ENCODE measurements at places on chromosomes 2 and 18.

DNA sequence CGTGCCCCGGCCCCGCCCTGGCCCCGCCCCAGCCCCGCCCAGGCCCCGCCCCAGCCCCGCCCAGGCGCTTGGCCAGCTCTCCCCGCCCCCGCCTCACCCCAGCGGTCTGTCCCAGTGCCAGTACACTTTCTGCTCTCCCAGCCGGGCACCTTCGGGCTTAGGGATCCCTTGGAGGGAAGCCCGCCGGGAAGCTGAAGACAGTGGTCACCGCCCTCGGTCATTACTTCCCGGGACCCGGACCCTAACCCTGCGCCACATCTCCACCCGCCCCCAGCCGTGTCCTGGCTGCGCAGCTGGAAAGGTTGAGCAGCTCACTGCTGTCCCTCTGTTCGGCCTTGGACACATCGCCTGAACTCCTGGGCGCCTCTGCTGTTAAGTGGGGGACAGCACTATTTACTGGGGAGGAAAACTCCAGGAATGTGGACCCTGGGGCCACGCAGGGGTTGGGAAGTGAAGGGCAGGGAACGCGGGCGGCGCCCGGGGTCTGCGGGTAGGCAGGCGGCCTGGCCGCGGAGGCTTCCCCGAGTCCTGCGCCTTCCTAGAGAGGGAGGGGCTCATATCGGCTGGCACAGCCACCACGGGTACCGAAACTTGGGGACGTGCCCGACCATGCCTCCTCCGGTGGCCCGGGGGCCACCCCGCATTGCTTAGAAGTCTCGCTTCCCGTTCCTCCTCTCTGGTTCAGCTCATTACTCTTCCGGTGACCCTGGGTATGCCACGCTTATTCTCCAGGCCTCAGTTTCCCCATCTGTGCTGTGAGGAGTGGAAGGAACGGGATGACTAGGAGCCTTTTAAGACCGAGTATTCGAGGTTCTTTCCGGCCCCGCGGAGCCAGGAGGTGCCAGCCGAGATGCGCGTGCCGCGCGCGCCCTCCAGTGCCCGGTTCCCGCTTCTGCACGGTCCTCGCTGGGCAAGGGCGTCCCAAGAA is 121.0 kb downstream of the GYPC start:
- DNase-seq = peak; percentile 90

DNA sequence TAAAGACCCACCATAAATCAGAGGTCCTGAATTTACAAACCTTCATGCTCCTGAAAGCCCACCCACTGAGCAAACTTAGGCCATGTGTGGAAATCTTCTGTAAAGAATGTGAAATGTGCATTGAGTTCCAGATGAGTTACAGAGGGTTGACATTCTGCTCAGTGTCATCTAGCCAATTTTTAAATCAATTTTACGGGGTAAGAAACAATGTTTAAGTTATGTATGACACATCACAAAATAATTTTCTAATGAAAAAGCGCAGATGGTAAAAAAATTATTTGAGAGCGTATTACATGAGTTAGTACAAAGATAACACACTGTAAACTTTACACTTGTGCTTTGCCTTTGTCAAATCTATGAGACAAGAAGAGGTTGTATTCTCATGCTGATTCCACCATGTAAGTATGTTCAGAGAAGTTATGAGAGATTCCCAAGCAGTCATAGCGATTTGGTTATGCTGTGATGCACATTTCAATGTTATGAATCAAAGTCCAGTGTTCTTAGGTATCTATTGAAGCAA is 446.3 kb downstream of the ADCYAP1 start:
- no peak for DNase-seq

DNA sequence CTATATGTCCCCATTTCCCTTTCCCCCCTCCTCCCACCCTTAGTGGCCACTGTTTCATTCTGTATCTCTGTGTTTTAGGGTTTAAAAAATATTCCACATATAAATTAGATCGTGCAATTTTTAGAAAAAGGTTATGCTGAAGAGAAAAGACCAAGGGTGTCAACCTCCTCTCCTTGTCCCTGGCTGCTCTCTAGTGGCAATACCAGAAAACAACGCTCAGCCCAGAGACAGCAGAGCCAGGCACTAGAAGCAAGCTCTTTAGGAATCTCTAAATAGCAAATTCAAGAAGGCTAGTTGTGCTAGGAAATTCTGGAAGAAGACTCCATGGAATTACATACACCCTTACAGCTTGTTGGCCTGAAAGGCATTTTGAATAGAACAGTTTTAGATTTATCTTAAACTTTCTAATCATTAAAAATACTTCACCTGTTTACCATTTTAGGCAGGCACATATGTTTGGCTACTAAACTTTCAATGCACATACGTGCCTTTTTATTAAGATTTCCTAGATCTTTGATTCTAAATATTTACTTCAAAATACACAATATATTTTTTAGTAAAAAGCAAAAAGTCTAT is 35.1 kb upstream of the RASGRP3 start:
- no peak for DNase-seq

GRCh38 chr2:144515696-144516410 is 4.1 kb downstream of the ZEB2 start:
- no peak for DNase-seq

DNA sequence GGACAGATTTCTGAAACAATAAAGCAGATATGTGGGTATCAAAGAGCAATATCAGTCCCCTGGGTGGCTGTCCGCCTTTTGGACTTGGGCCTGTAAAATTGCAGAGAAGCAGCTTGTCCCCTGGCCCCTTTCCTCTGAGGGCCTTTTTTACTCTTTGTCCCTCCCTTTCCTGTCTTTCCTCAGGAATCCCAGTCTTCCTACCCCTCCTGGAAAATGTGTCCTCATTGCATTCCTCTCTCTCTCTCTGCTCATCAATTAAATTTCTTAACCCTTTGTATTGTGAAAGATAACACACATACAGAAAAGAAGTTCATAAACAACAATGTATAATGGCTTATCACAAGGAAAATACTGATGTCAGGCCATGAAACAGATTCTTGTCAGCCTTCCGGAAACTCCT is 3.0 kb upstream of the GRB14 start:
- DNase-seq = no peak

DNA sequence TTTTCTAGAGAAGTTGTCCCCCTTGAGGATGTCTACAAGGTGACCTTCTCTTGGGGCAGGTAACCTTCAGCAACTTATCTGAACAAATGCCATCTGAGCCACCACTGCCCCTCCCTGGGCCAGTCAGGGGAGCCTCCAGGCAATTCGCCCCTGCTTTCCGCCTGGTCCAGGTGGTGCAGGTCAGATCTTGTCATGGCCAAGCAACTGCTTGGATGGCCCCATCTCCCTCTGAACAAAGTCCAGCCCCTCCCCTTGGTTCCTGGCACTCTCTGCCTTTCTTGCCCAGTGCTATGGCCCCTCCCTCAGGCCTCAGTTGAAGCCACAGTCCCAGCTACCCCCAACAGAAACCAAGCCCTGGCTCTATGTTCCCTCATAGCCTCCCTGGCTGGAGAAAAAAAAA is 138.7 kb downstream of the ALPK2 start:
- DNase-seq = no peak

DNA sequence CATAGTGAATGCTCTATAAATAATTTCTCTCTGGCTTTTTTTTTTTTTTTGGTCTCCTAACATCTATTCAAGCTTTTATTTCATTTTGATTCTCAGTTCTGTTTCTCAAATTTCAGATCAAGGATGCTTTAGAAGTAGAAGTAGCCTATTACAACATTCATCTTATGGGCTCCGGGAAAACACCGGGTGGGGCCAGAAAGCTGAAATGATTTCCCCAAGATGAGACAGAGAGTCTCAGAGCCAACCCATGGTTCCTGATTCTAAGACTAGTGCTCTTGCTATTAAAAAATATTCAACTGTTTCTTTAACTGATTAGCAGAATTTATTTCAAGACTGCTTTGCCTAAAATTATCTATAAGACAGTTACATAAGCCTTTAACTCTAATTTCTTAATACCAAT is 147.2 kb upstream of the CCDC68 start:
- no peak for DNase-seq

DNA sequence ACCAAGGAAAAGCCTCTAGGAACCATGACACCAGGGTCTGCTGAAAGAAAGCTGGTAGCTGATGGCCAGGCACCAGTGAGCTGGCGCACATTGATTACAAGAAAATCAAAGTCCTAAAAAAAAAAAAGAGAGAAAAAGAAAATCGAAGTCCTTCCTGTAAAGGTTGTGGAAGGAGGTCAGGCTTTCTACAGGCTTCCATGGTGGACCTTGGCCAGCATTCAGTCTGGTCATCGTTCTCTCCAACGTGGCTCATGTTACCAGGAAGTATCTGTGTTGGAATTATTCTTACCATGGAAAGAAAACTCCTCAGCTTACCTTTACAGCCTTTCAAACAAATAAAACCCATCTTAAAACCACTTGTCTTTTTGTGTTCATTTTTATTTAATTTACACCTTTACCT is 65.6 kb downstream of the CYB5A start:
- no peak for DNase-seq

GRCh38 chr2:199480966-199481365 is 23.2 kb upstream of the SATB2 start:
- DNase-seq = no peak

DNA sequence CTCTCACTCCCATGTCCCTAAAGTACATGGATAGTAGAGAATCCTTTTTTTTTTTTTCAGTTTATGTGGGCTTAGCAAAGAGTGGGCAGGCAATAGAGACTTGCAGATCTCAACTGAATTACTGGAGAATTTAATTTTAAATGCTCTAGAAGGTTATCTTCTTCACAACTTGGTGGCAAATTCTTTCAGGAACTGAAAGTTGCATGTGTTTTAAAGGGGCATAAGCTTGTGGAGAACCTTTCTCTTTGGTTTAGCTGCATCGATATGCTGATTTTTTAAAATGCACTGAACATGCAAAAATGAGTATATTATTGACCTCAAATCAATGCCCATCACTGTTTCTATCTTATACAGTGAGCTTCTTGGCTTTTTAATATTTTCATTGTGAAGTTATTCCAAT is 24.9 kb upstream of the GALNT3 start:
- no peak for DNase-seq

GRCh38 chr18:13302457-13303225 is 84.1 kb downstream of the LDLRAD4 start:
- no peak for DNase-seq

DNA sequence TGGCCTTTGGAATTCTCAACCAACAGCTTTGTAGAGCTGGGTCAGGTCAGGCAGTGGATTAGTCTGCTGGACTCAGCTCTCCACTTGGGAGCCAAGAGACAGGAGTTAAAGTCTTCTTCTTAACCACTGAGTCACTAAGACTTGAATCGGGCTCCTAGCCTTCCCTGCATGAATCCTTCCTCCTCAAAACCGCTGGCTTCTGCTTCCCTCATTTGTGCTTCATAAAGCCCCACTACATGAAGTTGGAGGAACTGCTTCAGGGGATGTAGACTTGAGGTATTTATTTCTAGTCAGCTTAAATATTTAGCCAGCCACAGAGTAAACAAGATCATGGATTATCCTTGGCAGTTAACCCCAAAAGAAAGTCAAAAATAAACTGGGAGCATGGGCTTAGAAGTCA is 536.3 kb upstream of the TNP1 start:
- no peak for DNase-seq

- DNase-seq = no peak
These were observed 87.6 kb upstream of the NFU1 start for GRCh38 chr2:69524799-69525198.

GRCh38 chr2:6644261-6644660 is 221.4 kb downstream of the CMPK2 start:
- DNase-seq = no peak

DNA sequence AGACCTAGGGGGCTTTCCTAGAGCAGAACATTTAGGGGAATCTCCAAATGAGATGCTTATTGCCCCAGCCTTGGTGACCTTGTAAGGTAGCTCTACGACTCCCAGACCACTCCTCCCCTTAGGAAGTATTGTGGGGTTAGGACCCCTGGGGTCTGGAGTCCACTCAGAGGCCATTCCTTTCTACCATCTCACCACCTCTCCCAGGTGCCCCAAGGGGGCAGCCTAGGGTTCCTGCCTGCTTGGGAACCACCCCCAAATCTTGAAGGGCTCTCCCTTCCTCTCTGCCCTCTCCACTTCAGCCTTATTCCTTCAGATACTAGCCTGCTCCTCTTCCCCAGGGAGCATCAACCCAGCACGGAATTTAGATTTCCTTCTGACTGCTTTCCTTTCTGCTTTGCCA is 17.5 kb upstream of the EXOC6B start:
- no peak for DNase-seq

GRCh38 chr2:69209482-69209881 is 177.5 kb downstream of the GFPT1 start:
- no peak for DNase-seq

DNA sequence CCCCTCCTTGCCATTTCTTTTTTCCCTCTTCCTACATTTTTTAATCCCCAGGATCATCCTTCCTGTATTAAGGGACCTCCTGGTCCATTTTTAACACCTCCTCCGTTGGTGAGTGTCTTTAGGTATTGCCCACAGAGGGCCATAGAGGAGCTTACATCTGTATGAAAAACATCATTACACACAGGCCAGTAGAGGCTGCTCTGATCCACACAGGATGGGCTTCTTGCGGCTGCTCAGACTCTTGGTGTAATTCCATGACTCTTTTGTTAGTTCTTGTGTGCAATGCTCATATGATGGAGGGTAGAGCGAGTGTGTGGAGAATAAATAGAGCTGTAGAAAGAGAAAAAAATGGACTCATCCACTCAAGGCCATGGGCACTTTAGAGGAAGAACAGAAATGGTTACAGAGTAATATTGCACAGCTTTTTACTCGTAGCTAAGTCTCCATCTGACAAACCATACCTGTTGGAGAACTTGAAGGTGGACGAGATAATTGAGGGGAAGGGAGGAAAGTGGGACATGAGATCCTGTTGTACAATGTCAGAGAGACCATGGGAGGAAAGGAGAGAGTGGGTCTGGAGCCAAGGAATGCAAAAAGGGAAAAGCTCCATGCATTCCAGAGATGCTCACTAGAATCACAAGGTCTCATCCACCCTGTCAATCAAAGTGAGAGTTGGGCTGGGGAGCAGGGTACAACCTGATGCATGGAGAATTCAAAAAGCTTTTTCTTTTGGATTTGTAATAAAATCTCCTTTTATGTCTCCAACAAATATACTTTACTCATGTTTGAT is 129.7 kb upstream of the TNP1 start:
- no peak for DNase-seq

GRCh38 chr2:152386266-152386665 is 51.3 kb downstream of the FMNL2 start:
- DNase-seq = no peak

DNA sequence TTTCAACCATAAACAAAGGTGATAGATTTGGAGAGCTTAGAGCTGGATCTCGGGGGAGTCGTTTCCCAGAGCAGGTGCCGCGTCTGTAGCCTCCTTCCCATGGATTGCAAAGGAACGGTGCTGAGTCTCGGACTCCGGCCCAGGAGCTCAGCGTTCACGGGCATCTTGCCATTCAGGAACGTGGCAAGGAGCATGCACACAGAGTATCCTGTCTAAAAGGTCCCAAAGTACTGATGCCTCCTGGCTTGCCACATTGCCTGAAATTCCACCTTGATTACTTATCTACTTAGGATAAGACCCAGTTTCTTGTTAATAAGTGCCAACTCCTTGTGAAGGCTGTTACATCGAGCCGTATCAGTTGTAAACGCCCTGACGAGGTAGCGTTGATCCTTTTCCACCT is 197.8 kb upstream of the MYT1L start:
- no peak for DNase-seq

GRCh38 chr2:238646803-238647202 is 201.1 kb upstream of the TWIST2 start:
- no peak for DNase-seq
